ENCODE measurements at places on chromosomes 6 and 20.

GRCh38 chr6:165939601-165940290 is 227.9 kb downstream of the TBXT start:
- no peak for DNase-seq

DNA sequence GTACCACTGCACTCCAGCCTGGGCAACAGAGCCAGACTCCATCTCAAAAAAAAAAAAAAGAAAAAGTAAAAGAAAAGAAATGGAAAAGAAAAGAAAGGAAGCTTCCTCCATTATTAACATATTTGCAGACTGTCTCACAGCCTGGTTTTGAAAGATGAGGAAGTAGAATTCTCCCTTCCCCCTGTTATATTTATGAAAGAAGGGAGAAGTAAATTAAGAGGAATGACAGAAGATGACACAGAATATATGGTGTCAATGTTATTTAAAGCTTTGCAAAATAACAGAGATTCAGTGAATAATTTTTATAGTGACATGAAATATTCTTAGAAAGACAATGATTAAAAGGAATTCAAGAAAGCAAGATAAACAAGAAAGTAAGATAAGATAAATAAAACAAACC is 83.7 kb upstream of the PRSS16 start:
- no peak for DNase-seq

GRCh38 chr20:9608639-9609340 is 94.4 kb downstream of the LAMP5 start:
- no peak for DNase-seq

GRCh38 chr6:20630617-20631548 is 96.6 kb downstream of the CDKAL1 start:
- no peak for DNase-seq

DNA sequence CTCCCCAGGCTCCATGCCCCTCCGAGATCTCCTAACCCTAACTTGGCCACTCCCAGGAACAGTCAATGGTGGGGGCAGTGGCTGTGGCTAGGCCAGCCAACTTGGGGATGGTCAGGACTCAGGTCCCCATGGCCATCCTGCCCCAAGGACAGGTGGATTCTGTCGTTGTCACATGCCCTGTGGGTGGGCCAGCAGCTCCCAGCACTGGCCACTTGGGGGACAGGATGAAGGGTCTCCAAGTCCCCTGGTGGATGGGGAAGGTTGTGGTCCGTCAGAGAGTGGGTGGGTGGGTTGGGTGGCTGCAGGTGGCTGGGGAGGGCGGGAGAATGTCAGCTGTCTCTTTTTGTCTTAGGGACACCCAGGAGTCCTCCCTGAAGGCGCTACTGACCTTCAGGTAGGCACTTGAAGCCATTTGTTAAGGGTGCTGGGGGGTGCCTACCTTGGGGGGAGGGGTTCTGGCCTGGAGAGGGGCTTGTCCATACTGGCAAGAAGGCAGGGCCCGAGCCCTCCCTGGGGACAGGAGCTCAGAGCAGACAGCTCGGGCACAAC is 5.5 kb downstream of the COL9A3 start:
- no peak for DNase-seq

- DNase-seq = no peak
Observed at GRCh38 chr6:89270951-89271721, 44.0 kb downstream of the GABRR2 start.

GRCh38 chr6:166619912-166620311 is 7.1 kb downstream of the RPS6KA2 start:
- no peak for DNase-seq

GRCh38 chr20:40770564-40771307 is 81.7 kb upstream of the MAFB start:
- DNase-seq = no peak

GRCh38 chr20:3204124-3204794 is at the start of gene DDRGK1:
Gene DDRGK1, minus strand, starts transcription at chr20:3204682. Its CDS starts 55 bp downstream, at chr20:3204627.
- DNase-seq = peak; percentile 97

GRCh38 chr6:85672623-85673022 is 29.9 kb upstream of the SYNCRIP start:
- DNase-seq = no peak

DNA sequence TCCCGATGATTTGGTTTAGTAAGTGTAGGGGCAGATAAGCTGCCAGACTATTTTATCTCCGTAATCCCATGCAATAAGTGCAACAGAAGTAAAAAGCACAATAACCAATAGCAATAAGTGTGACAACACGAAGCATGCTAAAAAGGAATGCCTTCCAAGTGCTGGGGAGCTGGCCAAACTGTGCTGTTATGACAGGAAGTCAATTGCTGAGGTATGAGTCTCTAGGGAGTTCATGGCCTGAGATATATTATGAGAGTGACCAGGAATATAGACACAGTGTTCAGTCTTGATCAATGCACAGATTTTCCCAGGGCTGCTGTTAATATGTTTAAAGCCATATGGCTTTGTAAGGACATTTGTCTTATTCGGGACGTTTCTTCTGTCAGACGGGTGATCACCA is 10.5 kb upstream of the ANGPT4 start:
- DNase-seq = no peak

- no peak for DNase-seq
Observed at GRCh38 chr6:4485735-4486134, 290.5 kb upstream of the CDYL start.

DNA sequence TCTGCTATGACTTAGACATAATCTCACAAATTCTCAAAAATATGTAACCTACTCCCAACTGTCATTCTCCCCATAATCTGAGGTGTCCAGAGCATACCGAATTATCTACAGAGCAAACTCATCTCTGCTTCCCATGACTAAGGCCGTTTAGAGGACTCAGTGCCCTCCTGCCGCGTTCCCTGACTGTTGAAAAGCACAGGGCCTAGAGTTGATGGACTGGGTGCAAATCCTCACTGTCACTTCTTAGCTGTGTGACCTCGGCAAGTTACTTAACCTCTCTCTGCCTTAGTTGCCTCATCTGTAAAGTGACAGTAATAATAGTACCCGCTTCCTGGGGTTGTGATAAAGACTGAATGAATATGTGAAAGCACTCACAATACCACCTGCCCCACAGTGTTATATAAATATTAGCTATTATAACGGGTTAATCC is 4.7 kb upstream of the TUBB2A start:
- no peak for DNase-seq

DNA sequence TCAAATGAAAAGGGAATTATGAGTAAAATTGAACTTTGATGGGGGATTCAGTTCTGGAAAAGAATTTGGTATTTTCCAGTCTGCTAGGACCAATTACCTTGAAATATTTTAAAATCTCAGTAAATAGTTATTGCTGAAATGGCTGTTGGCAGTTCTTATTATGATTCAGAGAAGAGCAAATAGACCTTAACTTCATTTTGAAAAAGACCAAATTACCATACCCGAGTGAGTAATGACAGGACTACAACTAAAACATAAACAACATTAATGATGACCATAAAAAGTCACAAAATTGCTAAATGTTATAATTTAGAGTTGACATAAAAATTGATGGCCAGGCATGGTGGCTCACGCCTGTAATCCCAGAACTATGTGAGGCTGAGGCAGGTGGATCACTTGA is 21.7 kb downstream of the TRIM38 start:
- DNase-seq = no peak

DNA sequence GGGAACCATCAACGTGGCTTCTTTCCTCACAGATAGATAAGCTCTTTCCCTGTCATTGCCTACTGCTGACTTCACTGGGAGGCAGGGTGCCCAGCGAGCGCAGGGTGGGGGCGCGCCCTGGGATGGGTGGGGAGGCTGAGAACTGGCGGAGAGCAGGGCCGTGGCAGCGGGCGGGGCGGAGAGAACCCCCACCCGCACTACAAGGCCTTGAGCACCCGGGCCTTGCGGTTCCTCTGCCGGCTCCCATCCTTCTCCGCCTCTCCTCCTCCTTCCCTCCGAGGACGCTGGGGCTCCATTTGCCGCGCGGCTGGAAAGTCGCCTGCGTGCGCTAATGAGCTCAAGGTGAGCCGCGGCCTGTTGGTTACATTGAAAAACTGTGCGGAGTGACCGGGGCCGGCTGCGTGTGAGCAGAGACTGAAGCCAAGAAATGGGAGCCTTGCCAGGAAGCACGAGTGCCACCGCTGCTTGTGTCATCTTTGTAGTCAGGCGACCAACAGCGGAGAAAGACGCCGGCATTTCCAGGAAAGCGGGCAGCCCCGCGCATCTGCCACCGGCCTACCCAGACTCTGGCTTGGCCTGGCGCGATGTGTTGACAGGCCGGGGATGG is 963.5 kb upstream of the SLC35B3 start:
- no peak for DNase-seq

GRCh38 chr20:7828437-7828836 is 111.8 kb downstream of the HAO1 start:
- DNase-seq = no peak

DNA sequence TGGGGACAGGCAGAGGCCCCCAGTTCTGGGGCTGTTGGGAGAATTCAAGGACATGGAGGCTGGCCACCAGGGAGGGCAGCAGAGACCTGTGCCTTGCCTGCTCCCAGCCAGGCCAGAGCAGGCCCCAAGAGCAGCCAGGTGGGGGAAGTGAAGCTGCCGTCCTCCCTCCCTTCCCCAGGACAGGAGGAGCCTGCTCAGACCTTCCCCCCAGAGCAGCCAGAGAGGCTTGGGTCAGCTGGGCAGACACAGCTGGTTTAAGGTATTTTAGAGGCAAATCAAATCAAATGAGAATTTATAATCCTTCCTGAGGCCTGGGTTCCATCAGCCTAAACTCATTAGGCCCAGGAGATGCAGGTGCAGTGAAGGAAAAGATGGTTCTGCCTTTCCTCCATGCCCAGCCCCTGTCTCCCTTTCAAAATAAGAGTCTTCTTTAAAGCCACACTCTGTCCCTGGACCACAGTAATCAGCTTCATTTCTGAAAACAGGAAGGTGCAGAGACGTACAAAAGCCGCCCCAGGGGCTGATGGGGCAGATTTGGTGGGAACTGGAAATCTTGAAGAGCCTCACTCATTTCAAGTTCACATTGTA is 21.7 kb downstream of the BMP7 start:
- DNase-seq = no peak

GRCh38 chr20:56736285-56736857 is 107.3 kb downstream of the TFAP2C start:
- DNase-seq = no peak

GRCh38 chr20:25280574-25281535 is 33.0 kb downstream of the PYGB start:
- DNase-seq = no peak

DNA sequence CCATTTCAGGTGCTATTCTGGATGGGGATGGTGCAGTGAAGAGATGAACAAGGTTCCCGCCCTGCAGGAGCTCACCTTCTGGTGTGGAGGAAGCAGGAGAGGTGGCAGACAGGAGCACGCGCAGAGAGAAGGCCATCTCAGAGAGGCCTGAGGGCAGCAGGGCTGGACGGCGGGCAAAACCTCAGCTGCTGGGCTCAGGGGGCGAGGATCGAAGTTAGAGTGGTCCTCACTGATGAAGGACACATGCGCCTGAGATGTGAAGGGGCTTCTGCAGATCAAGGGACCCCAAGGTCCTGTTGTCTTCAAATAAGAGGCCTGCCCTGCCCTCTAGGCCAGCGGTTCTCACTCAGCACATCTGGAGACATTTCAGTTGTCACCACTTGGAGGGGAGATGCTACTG is 198.4 kb upstream of the PMEPA1 start:
- DNase-seq = no peak

DNA sequence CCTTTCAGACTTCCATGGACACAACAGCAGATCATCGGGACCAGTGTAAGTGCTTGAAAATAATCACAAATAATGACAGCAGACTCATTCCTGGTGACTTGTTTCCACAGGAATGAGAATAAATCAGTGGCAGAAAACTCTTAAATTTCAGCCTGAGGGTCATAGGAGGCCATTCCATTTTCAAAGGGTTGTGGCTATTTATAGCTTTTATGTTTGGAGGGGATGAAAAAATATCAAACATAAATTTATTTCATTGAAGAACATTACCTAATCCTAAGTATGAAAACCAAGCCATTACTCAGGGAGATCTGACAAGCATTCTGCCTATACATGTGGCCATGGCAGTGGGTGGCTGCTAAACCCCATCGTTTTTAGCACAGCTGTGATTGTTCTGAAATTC is 173.6 kb upstream of the CNR1 start:
- DNase-seq = no peak

- no peak for DNase-seq
Observed at GRCh38 chr6:52019092-52019491, 68.3 kb downstream of the PKHD1 start.

DNA sequence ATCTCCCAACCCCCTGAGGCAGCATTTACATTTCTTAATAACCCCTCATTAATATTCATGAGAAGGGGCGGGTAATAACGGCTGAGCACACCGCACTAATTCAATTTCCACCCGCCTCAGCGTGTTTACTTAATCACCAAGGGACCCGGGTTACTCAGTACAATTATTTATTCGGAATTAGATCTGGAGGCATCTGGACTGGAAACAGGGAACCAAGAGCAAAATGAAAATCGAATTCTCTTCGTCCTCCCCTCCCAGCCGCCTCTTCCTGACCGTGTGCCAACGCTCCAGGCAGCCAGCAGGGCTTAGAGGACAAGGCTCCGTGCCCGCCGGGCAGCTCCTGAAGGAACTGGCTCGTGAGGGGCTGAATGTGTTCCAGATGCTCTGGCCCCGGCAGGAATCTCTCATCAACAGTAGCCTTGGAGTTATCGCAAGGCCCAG is 23.5 kb upstream of the CTNNBL1 start:
- DNase-seq = no peak

DNA sequence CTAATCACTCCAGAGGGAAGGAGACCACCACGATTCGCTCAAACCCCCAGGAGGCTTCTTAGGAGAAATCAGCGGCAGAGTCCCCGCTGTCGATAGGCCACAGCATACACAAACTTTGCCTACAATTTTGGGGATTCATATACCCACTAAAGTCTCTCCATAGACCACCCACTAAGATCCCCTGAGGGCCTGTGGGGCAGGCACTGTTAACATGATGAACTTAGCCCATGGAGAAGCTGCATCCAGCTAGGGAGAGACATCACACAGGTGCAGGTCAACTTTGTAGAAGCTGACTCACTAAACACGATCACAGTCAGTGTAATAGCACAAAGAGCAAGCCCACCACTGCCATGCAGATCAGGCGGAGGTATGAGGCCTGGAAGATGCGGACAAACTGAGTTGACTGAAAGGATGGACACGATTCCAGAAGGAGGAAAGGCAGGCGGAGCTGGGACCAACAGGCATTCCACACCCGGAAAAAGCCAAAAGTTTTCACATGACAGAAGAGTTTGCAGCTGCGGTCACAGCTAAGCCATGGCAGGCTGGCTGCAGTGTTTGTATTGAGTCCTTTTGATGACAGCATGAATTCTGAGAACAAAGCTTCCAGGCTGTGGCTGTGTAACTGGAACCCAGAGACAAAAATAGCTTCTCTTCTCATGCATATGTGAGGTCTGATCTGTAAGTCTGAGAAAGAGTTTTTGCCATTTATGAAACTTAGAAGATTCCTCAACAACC is 75.7 kb upstream of the QKI start:
- no peak for DNase-seq

- no peak for DNase-seq
Observed at GRCh38 chr6:138996524-138996923, 8.5 kb upstream of the REPS1 start.

GRCh38 chr6:144149558-144149893 is 791 bp upstream of the STX11 start:
- no peak for DNase-seq

GRCh38 chr6:37525460-37526357 is 26.0 kb upstream of the CCDC167 start:
- no peak for DNase-seq

All from activated CD8-positive, alpha-beta memory T cell treated with anti-CD3 and anti-CD28 coated beads, Interleukin-2, amount 50 U/mL, for 48 hours (primary cell).